ENCODE measurements at places on chromosomes 12 and 14. TPM values are rescaled to one million over a fixed set of nuclear protein-coding genes. Genes with fewer than 3 reads are reported as not detected.

The FGFR1OP2 gene
- 19.9 TPM for total RNA-seq

The PLEKHG3 gene
- 20.6 TPM for total RNA-seq

The GPRC5D gene
- not detected for total RNA-seq

The TMEM229B gene
- 0.20 TPM for total RNA-seq

The SLC2A13 gene
- total RNA-seq: 47.9 TPM

The SLC8A3 gene
- not detected for total RNA-seq

The GATC gene
- total RNA-seq: 32.8 TPM

The CAPZA3 gene
- not detected for total RNA-seq

The CCDC88C gene
- total RNA-seq: 14.7 TPM

The MANSC4 gene
- total RNA-seq: not detected

The UBC gene
- total RNA-seq: 1,911 TPM

The TMPRSS12 gene
- total RNA-seq: not detected

The FOXN4 gene
- not detected for total RNA-seq

The SCARB1 gene
- 115 TPM for total RNA-seq

The GPR162 gene
- total RNA-seq: 0.94 TPM
